ENCODE measurements at places on chromosomes 16 and 17. TPM values are rescaled to one million over a fixed set of nuclear protein-coding genes. Genes with fewer than 3 reads are reported as not detected.

DNA sequence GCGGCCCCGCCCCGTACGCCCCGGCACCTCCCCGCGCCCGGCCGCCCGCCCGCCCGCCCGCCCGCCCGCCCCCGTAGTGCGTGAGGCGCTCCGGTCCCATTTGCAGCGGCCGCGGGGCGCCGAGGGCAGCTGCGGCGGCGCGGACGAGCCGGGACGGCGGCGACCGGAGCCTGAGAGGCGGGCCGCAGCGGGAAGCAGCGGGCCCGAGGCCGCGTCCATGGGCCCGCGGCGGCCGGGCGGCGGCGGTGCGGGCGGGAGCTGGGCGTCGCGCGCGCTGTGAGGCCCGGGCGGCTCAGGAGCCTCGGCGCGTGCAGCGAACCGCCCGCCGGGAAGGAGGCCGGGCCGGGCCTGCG, at the start of gene MPRIP:
Gene MPRIP (plus strand): TSS at position 74 of the 353 bp plus-strand sequence. CDS start 392 bp downstream, outside the sequence.
- no peak for DNase-seq

DNA sequence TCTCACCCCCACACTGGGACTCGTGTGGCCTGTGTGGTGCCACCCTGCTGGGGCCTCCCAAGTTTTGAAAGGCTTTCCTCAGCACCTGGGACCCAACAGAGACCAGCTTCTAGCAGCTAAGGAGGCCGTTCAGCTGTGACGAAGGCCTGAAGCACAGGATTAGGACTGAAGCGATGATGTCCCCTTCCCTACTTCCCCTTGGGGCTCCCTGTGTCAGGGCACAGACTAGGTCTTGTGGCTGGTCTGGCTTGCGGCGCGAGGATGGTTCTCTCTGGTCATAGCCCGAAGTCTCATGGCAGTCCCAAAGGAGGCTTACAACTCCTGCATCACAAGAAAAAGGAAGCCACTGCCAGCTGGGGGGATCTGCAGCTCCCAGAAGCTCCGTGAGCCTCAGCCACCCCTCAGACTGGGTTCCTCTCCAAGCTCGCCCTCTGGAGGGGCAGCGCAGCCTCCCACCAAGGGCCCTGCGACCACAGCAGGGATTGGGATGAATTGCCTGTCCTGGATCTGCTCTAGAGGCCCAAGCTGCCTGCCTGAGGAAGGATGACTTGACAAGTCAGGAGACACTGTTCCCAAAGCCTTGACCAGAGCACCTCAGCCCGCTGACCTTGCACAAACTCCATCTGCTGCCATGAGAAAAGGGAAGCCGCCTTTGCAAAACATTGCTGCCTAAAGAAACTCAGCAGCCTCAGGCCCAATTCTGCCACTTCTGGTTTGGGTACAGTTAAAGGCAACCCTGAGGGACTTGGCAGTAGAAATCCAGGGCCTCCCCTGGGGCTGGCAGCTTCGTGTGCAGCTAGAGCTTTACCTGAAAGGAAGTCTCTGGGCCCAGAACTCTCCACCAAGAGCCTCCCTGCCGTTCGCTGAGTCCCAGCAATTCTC, 27.4 kb downstream of the STH start:
- DNase-seq = no peak

MYH13 gene
- total RNA-seq = not detected

FBXL19 gene
- 9.8 TPM for total RNA-seq

SUPT4H1 gene
- total RNA-seq = 34.9 TPM

Data from fibroblast of the aortic adventitia (primary cell).